ENCODE measurements at places on chromosomes 6 and 20.
A peak's percentile ranks its signal among the peaks of the same experiment; 100 is the strongest.

- DNase-seq, result no peak
These were observed 92.5 kb downstream of the CD83 start for GRCh38 chr6:14210077-14210476.

- DNase-seq, result no peak
These were observed 215.1 kb downstream of the CBLN4 start for GRCh38 chr20:55790178-55790577.

- no peak for DNase-seq
These were observed 341.2 kb upstream of the MAP3K7 start for GRCh38 chr6:90928051-90928450.

DNA sequence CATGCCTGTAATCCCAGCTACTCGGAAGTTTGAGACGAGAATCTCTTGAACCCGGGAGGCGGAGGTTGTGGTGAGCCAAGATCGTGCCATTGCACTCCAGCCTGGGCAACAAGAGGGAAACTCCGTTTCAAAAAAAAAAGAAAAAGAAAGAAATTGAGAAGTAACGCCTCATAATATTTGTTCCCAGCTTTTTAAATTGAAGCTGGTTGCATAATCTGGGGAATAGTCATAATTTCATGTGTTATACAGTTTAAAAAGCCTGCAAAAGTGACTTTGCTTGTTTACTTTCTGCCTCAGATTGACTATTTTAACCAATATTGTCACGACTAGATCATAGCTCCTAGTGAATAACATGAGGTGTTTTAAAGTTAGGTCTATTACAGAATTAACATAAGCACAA, 7.2 kb downstream of the FAM217B start:
- DNase-seq, result no peak

DNA sequence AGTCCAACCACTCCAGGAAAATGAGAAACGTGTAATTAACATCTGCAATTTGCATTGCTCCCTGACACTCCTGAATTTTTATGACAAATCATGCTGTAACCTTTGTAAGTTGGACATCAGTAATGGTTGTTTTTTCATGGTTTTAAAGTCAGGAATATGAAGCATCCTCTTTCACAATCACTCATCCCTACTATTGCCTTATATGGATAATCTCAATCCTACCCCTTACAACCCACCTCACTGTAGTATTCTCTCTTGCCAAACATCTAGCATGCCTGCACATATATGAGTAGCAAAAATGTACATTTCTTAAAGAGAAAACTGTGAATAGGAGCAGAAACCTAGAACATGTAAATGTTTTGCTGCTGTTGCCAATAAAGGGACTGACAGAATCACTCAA, 729.5 kb downstream of the KIF16B start:
- no peak for DNase-seq

DNA sequence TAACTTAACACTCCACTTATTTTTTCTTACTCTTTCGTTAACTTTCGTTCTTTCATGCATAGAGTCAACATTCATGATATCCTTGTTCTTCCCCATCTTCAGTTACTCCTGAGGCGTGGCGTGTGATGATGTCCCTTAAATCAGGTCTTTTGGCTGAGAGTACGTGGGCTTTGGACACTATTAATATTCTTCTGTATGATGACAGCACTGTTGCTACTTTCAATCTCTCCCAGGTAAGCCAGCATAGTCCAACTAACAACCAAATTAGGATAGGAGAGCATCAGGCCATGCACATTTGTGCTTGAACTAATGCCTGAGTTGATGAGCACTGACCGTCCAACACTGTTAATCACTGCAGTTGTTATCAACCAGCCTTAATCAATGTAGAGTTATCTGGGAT, 119.6 kb downstream of the TMEM242 start:
- no peak for DNase-seq

- DNase-seq, result peak; percentile 68
These were observed 73.1 kb downstream of the HIVEP2 start for GRCh38 chr6:142871910-142872331.

DNA sequence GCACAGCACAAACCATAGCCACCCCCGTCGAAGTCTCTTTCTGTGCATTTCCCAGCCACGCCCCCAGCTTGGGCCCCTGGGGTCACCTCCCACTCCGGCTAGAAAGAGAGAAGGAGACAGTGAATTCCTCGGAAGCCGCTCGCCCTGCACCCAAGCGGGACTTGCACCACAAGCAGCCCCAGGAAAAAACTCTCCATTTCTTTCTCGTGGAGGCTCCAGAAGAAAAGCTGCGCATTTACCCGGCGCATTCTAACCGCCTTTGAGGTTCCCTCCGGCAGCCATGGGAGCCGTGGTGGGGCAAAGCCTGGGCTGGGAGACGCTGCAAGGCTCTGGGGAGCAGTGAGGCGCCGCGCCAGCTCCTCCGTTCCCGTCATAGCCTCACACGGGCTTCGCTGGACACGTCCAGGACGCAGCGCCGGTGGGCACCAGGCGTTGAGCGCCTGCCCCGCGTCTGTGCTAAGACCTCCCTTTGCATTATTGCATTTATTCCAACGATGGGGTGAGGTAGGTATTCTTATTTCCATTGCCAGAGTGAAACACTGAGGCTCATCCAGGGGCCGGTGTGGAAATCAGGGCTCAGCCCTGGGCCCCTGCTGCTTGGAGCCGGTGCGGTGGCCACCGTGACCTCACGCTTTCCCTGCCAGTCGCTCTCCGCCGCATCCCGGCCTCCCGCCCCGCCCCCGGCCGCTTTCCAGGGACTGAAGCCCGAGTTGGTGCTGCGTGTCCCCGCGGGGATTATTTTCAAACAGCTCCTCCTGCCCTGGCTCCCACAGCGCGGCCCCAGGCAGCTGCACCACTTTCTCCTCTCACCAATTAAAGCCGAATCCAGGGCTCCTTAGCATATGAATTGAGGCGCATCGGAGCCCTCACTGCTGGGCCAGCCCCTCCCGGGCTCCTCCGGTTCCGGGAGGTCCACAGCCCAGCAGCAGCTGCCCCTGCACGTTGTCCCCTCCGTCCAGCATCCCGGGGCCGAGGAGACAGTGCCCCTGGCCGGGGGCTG, 148.3 kb upstream of the AFDN start:
- DNase-seq, result no peak

DNA sequence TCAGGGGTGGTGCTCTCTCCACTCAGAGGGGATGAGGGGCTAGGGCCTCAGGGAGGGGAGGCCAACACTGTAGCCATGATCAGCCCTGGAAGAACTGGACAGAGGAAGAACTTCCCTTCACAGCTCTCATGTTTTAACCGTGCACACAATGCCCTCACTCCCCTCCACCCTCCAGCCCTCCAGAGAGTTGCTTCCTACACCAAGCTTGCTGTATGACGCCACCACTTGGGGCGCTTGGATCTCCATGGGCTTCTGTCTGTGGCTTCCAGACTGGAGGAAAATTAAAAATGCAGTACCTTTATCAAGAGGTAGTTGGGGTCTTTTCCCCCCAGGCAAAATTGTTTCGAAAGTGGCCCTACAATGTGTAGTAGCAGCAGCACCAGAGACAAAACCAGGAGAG, 48.4 kb downstream of the ARHGAP40 start:
- no peak for DNase-seq

- no peak for DNase-seq
These were observed 88.9 kb upstream of the ELOVL5 start for GRCh38 chr6:53437557-53438202.

- DNase-seq, result no peak
These were observed 539 bp downstream of the TMEM200A start for GRCh38 chr6:130366107-130367005.

GRCh38 chr6:105598264-105598663, 195.4 kb upstream of the PREP start:
- DNase-seq, result no peak

DNA sequence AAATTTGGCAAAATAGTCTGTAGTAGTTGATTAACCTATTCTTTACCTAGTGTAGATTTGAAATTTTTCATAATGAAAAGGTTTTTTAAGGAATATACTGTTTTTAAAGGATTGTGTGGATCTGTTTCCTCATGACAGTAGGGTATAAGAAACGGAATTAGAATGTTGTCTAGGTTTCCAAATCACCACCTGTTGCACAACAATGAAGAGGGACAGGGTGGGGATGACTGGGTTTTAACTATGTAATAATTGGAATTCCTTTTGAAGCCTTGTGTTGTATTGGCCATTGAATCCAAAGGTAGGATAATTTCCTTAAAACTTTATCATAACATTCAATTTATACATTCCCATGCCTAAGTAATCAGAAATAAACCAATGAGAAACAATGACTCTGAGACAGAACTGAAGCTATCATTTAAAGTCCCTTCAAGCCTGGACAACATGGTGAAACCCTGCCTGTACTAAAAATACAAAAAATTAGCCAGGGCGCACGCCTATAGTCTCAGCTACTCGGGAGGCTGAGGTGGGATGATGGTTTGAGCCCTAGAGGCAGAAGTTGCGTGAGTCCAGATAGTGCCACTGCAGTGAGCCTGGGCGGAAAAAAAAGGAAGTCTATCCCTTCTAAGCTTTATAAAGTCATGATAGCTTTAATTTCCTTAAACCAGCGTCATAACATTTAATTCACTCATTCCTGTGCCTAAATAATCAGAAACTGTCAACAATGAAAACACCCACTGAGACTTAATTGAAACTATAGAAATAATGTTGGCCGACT, 18.3 kb upstream of the SLC17A5 start:
- no peak for DNase-seq

- DNase-seq, result no peak
These were observed 20.9 kb downstream of the ENTPD6 start for GRCh38 chr20:25216199-25216945.

DNA sequence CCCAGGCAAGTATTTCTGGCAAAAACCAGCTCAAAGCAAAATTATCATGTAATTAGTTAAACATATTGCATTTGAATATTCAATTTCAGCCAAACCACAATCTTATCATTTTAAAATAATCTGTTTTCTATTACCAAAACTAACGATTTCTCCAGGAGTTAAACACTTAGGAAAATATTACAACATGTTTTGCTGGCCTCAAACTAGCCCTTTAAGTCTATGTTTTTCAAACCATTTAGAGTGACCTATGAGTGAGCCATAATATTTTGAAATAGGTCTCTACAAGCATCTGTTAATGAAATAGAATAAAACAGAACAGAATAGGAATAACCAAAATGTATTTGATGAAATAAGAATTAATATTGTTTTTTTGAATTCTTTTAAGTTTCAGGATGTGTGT, 370.9 kb downstream of the COL12A1 start:
- no peak for DNase-seq

- DNase-seq, result no peak
These were observed 12.7 kb downstream of the OR2B2 start for GRCh38 chr6:27899543-27899942.

- no peak for DNase-seq
These were observed 5.2 kb upstream of the SLC22A7 start for GRCh38 chr6:43292763-43293318.

DNA sequence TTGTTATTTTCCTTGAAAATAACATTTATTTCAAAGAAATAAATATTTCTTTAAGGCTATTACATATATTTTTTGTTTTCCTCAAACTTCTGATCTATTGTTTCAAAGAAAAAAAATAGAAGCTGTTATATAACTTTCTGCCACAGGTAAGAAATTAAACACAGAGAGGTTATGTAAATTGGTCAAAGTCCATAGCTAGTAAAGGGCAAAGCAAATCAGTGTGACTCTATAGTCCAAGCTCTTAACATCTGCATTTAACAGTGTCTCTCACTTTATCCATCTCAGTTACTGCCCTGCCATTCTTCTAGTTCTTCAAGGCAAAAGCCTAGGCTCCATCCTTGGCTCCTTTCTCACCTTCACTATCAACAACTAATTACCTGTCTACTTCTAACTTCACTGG, 57.1 kb downstream of the RWDD2A start:
- no peak for DNase-seq

- DNase-seq, result no peak
These were observed 64.6 kb upstream of the NOTCH4 start for GRCh38 chr6:32288426-32288825.

DNA sequence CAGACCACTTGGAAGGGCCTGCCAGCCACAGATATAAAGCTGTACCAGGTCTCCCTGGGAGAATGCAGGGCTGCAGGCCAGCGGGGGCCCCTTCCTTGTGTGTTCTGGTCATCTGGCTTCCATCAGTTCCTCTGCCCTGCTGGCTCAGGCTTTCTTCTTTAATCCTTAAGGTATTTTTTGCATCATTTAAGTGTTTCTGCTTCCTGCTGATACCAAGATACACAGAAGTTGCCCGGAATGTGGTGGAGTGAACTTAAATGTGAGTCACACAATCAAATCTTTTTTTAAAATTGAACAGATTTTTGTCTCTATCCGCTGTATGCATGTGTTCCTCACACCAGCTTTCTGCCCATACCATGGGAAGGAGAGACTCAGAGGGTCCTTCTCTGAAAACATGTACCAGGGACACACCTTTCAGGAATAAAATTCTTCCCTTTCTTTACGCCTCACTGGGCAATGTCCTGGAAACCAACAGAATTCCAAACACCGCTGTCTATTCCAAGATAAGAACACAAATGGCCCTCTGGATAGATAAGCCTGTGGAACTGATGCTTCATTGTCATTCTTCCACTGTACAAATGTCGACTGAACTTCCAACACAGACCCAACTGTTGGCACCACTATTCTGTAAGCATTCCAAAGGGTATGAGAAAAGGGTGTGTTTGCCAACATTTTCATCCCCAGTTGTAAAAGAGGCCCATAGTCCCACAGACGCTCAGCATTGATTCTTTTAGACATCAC, 206.2 kb upstream of the MYLIP start:
- DNase-seq, result peak; percentile 75

DNA sequence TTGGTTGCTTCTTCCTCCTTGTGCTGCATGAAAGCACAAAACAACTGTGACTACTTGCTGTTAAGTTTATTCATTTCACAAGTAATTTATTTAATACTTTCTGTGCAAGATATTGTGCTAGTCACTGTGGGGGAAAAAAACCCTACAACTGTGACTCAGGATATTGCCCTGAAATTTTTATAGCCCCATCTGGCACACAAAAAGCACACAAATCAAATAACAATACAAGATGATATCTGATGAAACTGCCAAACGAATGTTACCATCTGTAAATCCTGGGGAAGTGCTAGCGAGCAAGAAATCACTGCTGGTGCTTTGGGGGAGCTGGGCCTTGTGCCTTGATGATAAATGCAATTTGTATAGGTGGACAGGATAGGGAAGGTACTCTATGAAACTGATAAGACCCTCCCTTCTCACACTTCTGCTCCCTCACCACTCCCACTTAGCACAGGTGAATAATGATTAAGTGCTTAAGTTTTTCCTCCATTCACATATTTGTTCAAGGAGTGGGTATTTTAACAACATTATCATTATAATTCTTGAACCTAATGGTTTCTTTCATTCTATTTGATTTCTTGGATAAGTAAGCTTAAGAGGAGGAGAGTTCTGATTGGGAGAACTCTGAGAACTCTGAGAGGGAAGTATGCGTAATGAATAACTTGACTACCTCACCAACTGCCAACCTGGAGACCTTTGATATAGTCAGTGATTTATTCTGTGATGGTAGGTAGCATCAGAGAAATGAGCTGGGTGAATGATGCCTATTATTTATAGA, 115.3 kb downstream of the RTN4IP1 start:
- DNase-seq, result no peak
